Cardiac muscle cell (in vitro differentiated cells and primary cell): ENCODE measurements at places on chromosomes 2 and 18. TPM values are rescaled to one million over a fixed set of nuclear protein-coding genes. Genes with fewer than 3 reads are reported as not detected.

Gene ABCB11
- total RNA-seq: 0.12 and 0.32 TPM in 2 replicates

Gene FBXO41
- 4.1 and 5.8 TPM in 2 replicates for total RNA-seq

- DNase-seq: peak; percentile 76
- H3K27ac ChIP-seq: no peak overlapping the region
- H3K36me3 ChIP-seq: no peaks in the 10 kb centered on the region
- no peaks in the 10 kb centered on the region for H3K27me3 ChIP-seq
- H3K4me1 ChIP-seq: peaks cover 3% of the 10 kb centered on the region
- H3K4me3 ChIP-seq: no peak overlapping the region
Measured at GRCh38 chr2:9142551-9143263, 63.9 kb upstream of the ASAP2 start.

GRCh38 chr2:215746887-215747615 is 266.3 kb downstream of the MREG start:
- H3K36me3 ChIP-seq: no peaks in the 10 kb centered on the region
- no peak for DNase-seq
- H3K4me3 ChIP-seq: no peak overlapping the region
- no peak overlapping the region for H3K27ac ChIP-seq
- peaks cover 4% of the 10 kb centered on the region for H3K4me1 ChIP-seq

DNA sequence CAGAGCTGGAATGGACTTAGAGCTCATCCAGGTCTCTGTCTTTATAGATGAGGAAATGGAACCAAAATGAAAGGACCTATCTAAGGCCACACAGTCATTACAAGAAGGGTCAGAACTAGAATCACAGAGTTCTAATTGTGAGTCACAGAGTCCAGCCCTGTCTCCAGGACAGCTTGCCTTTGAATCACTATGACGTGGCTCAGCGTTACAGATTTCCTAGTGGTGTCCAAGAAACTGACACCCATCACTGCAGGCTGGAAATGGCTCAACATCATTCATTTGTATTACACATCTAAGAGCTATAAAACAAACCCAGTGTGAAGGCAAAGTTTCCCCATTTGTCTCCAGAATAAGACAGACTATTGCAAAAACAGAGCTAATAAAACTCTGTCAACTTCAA is 164.3 kb upstream of the SIX2 start:
- no peaks in the 10 kb centered on the region for H3K36me3 ChIP-seq
- no peak for DNase-seq
- no peak overlapping the region for H3K4me3 ChIP-seq
- H3K27me3 ChIP-seq: peaks cover 57% of the 10 kb centered on the region
